ENCODE measurements at places on chromosomes 11 and 22.

DNA sequence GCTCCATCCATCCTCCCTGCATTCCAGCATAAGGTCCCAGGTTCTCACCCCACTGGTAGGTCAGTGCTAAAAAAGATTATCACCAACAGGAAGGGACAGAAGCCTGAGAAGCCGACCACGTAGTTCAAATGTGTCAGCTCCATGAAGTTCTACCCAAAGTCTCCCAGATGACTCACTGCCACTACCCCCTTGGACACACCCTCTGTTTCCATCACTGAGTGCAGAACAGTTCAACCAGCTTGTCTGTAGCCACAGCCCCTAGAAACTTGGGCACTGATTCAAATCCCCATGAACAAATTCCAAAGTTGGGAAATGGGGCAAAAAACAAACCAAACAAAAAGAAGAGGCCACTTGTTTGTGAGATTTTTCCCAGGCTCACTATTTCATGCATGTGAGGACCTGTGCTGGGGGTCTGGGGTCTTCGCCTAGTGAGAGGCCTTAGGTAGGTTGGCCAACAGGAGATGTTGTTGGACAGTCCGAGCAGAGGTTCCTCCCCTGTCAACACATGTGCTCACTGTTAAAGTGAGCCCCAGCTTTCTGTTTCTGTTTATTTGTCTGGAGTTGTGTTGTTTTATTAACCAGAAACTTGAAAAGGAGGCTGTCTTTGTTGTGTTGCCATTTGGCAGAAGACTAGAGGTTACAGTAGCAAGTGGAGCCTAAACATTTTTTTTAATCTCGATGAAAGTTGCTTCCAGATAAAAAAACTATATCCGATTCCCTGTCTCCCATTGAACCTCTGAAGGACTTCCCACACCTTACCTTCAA is 24.2 kb upstream of the FLI1 start:
- DNase-seq, result no peak

GRCh38 chr11:75536786-75537641 is 11.3 kb upstream of the GDPD5 start:
- DNase-seq, result no peak

DNA sequence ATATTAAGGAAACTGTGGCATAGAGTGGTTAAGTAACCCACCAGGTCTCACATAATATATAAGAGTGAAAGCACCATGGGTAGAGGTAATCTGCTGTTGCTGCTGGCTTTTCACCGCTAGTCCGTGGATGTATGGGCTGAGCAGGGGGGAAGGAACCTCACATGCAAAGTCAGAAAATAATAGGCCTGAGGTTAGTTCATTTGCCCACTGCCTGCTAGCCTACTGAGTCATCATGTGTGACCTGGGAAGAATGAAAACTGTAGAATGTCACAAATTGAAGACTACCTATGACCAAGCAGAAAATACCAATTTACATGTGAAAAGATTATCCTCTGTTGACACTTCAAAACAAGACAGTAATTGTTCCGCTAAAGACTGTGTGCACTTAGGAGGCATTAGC is 560.1 kb upstream of the FAT3 start:
- peak; percentile 60 for DNase-seq

DNA sequence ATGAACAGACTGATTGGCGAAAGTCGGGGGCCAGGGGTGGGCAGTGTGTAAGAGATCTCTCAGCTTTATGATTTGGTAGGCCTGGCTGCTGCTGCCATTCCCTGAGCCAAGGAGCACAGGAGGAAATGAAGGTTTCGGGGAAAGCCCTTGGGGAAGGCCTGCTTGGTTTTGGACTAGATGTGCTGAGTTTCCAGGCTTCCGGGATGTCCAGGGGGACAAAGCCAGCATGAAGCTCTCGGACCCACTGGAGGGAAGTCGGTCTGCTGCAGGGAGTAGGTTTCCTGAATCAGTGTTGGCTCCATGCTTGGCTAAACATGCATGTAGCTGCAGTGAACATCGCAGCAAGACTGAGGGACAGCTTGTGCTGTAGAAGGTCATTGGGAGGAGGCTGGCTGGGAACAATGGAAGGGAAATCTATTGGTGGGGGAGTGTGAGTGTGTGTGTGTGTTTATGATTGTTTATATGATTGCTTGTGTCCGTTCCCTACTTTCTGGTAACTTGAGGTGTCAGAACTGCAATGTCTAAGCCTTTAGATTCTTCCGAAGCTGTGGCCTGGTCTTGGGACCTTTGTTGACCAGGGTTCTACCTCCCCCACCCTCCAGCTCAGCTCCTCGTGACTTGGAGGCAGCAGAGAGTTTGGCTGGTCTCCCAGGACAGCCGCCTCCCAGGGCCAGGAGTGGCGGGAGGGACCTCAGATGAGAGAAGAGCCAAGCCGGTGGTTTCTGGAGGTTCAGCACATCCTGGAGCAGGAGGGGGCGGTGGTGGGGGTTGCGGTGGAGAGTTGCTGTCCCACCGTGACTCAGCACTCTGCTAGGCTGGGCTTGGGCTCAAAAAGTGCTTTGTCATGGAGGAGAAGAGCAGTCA is 4.0 kb upstream of the FTH1 start:
- peak; percentile 21 for DNase-seq

DNA sequence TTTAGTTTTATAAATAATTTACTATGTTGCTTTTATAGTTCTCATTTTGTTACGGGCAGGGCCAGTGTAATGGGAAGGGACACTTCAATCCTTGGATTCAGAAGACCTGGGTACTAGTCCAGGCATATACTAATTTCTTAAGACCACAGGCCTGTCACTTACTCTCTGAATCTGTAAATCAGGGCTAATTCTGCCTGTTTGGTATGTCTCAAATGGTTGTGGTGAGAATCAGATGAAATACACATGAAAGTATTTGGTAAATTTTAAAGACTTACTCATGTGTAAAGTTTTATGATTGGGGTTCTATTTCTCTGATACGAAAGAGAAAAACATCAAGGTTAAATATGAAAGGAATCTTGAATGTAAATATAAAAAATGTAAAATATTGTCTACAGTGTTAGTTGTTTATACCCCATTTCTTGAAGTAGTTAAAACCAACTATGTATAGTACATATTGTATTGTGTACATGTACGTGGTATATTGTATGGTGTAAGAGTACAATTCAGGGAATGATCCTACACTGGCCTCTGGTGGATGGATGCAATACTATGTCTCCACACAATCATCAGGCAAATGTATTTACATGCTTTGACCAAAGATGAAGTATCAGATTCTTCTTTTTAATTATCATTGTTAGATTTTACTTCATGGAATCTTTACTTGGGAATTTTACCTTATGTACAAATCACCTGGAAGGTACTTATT is 24.5 kb upstream of the RAG2 start:
- DNase-seq, result no peak
